ENCODE measurements at places on chromosomes 7 and 10.

DNA sequence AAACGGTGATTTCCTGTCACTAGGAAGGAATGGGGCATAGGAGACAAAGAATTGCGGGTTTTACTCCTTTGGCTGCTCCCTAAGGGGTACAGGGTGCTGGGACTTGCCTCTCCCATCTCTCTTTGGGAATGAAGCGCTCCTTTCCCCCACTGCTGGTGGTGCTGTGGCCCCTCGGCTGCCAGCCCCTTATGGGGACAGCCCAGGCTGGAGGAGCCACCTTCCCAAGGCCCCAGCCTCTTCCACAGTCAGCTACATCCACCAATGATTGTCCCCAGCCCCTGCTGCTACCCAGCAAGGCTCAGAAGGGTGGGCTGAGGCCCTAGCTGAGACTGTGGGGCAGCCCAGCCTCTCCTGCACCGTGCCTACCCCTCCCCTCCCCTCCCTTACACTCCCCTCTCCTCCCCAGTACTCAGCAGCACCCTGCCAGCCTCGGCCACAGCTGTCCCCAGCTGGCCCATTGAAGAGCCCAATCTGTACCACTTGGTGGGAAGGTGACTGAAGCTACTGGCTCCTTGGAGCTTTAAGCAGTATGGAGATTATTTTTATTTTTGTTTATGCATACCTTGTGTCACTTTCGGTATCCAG, 19.0 kb downstream of the PRKAG2 start:
- no peak for DNase-seq

DNA sequence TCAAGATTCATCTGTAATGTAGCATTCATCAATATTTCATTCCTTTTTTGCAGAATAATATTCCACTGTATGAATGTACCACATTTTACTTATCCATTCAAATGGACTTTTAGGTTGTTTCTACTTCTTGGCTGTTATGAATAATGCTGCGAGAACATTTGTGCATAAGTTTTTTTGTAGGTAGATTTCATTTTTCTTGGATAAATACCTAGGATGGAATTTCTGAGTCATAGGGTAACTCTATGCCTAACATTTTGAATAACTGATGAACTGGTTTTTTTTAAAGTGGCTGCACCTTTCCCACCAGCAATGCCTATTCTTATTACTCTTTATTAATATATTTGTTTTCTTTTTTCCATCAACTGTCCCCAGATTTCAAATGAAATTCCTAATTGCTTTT, 9.1 kb upstream of the XPNPEP1 start:
- no peak for DNase-seq

GRCh38 chr10:131767716-131768115, 133.1 kb upstream of the PPP2R2D start:
- no peak for DNase-seq

- DNase-seq: no peak
Measured at GRCh38 chr10:30438021-30438850, 4.3 kb downstream of the MAP3K8 start.

- DNase-seq: no peak
Measured at GRCh38 chr10:99984211-99985034, 25.3 kb downstream of the DNMBP start.

GRCh38 chr7:891805-892204, 15.5 kb downstream of the GET4 start:
- no peak for DNase-seq

GRCh38 chr7:39921506-39922175, 28.4 kb upstream of the CDK13 start:
- no peak for DNase-seq

GRCh38 chr7:83005410-83005809, 157.3 kb downstream of the PCLO start:
- peak; percentile 10 for DNase-seq

GRCh38 chr7:142569851-142570250, 179.4 kb upstream of the PRSS1 start:
- no peak for DNase-seq

DNA sequence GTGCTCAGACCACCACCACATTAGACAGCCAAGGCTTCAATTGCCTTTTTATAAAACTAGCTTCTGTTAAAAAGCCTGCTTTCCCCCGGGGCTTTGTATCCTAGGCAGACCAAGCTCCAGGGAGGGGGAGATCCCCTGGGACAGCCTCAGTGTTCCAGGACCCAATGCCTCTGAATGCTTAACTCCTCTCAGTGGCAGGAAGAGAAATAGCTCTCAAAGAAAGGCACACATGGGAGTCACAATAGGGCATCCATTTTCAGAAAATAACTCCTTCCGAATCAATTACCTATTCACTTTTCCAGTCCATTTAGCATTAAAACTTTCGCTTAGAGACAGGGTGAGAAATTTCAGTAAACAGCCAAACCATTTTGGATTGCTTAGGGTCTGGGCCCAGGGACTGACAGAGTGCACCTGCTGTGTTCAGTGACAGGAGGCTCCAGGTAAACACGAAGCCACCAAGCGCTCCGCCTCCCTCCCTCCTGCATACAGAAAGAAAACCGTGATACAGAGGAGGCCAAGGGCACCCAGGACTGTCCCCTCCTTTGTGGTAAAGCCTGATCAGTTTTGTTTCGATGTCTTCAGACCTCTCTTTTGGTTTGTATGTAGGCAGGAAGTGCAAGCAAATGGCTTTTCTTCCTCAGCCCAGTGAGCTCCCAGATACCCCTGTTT, 599.7 kb downstream of the KCNMA1 start:
- DNase-seq: no peak

- DNase-seq: no peak
Measured at GRCh38 chr7:105854498-105854897, 21.9 kb downstream of the ATXN7L1 start.

- no peak for DNase-seq
Measured at GRCh38 chr10:98569853-98570252, 123.1 kb upstream of the HPS1 start.

- no peak for DNase-seq
Measured at GRCh38 chr10:6562221-6562620, 17.9 kb downstream of the PRKCQ start.

- DNase-seq: no peak
Measured at GRCh38 chr7:149279111-149279743, 17.2 kb downstream of the ZNF783 start.

DNA sequence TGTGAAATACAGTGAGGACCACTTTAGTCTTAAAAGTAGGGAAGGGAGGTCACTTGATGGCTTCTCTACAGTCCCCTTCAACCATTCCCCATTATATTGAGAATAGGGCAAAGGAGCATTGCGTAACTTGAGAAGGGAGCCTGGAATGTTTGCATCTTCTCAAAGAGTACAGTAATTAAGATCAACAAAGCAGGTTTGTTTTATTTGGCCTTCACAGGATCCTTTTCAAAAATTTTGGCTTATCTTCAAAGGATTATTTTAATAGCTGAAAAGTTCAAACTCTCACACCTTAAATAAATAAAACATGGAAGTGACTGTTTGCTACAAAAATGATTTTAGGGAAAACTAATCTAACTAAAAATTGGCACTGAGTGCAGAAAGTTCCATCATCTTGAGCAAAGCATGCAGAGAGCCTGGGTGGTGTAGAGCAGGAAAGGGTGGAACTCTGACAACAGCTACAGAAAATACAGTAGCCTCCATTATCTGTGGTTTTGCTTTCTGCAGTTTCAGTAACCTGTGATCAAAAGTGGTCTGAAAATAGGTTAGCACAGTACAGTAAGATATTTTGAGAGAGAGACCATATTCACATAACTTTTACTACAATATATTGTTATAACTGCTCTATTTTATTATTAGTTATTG, 214.0 kb downstream of the MDFIC start:
- DNase-seq: no peak

- no peak for DNase-seq
Measured at GRCh38 chr10:44065788-44066526, 318.9 kb downstream of the CXCL12 start.

GRCh38 chr10:29389935-29390334, 101.1 kb downstream of the LYZL1 start:
- no peak for DNase-seq

DNA sequence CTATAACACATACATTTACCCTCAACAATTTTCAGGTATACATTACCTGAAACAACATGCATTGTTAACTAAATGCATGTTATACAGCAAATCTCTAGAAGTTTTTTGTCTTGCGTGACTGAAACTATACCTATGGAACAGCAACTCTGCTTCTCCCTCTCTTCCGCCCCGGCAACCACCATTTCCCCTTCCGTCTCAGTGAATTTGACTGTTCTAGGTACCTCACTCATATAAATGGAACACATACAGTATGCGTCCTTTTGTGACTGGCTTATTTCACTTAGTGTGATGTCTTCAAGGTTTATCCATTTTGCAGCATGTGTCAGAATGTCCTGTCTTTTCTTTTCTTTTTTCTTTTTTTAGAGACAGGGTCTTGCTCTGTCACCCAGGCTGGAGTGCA, 22.5 kb downstream of the CALHM2 start:
- DNase-seq: no peak

- no peak for DNase-seq
Measured at GRCh38 chr7:155456738-155457543, 988 bp upstream of the EN2 start.

GRCh38 chr10:57983281-57983791, 284.4 kb downstream of the IPMK start:
- peak; percentile 62 for DNase-seq

- no peak for DNase-seq
Measured at GRCh38 chr7:35446091-35446490, 192.2 kb upstream of the TBX20 start.

DNA sequence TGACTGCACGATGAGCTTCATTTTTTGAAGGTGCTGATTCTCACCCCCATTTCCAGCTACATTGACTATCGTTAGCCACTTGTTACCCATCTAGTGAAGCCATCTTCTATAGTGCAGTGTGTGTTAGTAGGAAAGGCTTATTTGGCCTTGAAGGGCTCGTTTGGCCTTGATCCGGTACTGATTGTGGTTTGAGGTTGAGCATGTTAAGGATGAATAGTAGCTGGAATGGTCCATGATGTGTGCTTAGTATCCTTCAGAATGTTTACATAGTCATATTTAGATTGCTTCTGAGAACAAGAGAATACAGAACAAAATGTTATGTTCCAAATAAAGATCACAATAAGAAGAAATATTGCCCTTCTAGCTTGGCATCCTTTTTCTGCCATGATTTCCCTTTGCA, 591.5 kb downstream of the AUTS2 start:
- no peak for DNase-seq

DNA sequence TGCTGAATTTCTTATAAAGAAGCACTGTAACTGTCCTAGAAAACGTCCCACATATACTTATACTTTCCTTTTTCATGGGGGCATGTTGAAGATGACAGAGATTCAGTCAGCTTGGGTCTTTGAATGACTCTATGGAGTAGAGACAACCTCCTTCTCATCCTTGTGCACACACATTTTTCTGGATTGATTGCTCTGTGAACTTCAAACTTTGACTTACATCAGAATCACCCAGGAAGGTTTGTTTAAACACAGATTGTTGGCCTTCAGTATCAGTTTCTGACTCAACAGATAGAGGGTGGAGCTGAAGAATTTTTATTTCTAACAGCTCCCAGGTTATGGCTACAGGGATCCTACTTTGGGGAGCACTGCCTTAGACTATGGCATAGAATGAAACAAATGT, 97.6 kb upstream of the DGKB start:
- no peak for DNase-seq

Measured in A172 (cell line).